ENCODE measurements at places on chromosomes 7 and 10.

GRCh38 chr7:5679813-5680473, 101.5 kb downstream of the RNF216 start:
- no peak for DNase-seq

DNA sequence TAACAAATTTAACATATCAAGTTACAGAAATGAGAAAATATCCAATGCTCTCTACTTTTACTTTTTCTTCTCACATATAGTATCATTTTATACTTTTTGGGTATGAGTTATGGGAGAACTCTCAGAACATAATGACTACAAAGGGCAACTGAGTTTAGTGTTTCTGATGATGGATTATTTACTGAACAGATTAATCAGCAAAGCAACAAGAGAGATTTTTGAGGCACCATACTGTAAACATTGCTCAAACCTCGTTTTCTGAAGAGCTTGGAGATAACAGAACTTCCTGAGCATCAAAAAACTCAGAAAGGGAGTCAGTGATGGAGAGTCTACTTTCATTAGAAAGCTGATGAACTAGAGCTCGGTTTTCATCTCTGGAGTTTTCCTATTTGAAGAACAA, 84.8 kb upstream of the GSDME start:
- DNase-seq = no peak

- DNase-seq = no peak
Measured at GRCh38 chr10:20809631-20810030, 87.5 kb downstream of the NEBL start.

GRCh38 chr7:68562323-68562899, 1035.9 kb upstream of the AUTS2 start:
- DNase-seq = no peak

- no peak for DNase-seq
Measured at GRCh38 chr7:17651863-17652385, 288.4 kb downstream of the SNX13 start.

DNA sequence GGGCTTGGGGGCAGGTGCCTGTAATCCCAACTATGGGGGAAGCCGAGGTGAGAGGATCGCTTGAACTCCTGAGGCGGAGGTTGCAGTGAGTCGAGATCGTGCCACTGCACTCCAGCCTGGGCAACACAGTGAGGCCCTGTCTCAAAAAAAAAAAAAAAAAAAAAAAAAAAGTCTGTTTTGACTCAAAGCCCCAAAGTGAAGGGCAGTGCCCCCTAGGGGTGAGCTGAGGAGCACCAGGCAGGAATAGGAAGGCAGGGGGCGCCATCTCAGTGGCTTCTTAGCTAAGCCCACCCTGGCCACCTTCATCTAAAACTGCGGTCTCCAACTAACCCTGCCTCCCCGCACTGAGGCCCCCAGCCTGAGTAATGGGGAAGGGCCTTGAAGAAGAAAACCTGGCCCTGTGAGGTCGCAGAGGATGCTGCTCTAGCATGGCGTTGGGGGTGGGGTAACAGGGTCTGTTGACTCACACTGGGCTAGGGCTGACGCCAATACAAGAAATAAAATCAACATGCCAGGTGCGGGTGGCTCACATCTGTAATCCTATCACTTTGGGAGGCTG, 9.8 kb downstream of the PODXL start:
- peak; percentile 86 for DNase-seq

DNA sequence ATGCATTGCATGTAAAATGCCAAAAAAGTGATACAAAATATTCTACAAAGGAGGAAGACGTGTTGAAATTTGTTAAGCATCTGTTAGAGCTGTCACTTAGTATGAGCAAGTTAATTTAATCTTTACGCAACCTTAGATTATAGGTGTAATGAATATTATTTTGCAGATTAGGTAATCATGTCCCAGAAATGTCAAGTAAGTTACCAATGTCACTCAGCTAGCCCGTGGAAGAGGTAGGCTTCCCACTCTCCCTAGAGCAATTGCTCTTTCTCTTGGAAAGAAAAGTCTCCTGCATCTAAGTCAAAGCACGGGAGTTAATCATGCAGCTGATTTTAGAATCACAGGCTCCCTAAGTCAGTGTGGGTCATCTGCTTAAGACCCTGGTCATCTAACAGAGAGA, 830.4 kb upstream of the IGFBP3 start:
- no peak for DNase-seq

- DNase-seq = no peak
Measured at GRCh38 chr10:86979296-86979818, 11.1 kb downstream of the ADIRF start.
